ENCODE measurements at places on chromosomes 5 and 9.

- no peak for DNase-seq
Observed at GRCh38 chr5:14741801-14742440, 77.4 kb downstream of the OTULIN start.

DNA sequence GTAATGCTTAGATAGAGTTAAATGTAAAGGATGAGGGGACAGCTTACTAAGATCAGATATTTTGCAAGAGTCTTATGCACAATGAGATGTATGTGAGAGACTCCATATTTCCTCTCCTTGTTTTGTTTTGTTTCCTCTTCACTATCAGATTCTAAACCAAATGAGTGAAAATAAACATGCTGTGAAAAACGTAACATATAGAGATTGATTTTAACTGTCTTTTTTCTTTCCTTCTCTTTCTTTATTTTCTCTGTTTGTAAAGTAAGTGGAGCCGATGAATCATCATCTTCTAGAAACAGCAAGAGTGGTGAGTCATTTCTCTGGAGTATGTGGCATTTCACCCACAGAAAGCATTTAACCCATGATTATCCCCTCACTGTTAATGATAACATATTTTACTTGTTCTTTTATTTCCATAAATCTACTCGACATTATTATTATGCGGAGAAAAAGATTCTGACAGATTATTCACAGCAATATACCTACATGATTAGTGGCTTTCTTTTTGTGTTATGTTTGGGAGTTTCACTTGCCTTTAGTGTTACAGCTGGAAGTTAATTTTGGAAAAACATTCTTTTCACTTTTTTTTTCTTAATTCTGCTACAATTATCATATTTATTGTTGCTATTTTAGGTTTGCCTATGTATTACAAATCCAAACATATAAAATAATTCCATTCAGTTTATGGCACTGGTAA lies 2.1 kb upstream of the ANXA1 start:
- no peak for DNase-seq

DNA sequence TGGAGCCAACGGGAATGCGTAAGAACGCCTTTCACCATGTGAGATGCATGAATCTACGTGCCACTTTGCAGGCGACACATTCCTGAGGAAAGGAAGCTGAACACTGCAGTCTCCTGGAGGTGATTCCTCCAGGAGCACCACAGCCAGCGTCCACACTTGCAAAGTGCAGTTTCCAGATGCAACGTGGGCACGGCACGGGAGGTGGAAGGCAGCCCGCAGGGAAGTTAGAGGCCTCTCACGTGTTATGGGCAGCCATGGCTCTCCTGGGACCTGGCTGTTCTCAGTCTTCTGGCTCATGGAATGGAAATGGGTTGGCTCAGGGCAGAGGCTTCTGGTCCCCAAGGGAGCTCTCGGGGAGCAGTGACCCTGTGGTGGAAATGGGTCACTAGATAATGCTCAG lies 381.0 kb upstream of the IRX4 start:
- no peak for DNase-seq

GRCh38 chr5:76256116-76256889 lies 146.8 kb upstream of the IQGAP2 start:
- peak; percentile 20 for DNase-seq

GRCh38 chr5:153352685-153353219 lies 137.7 kb upstream of the GRIA1 start:
- peak; percentile 0 for DNase-seq

DNA sequence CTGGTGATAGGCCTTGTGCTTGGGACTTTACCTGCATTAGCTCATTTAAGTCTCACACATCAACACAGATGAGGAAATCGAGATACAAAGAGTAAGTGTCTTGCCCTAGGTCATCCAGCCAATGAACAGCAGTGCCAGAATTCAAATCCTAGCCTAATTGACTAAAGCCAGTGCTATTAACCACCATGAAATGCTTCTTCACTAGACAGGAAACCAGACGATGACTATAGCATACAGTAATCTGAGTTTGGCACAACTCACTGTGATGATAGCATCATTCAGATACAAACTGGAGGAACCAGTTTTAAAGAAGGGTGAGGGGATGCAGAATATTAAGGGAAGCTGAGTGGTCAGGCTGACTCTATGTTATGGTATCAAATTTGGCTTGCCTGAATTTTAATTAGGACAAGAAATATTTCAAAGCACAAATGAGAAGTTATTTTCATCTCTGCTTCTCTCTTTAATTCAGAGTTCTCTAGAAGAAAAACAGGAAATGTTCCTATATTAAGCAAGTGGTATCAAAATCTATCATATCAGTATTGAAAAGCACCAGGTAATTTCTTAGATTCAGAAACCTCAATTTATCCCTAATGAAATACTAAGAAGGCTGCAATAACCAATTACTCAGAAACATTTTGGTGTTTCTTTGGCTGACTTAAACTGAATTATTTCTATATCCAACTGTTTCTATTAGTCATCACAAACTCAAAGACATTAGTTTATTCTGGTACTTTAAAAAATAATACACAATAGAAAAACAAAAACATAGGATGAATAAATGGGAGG lies 147.0 kb upstream of the RASA1 start:
- no peak for DNase-seq

GRCh38 chr5:179195561-179196404 lies 135.6 kb downstream of the ZNF354C start:
- DNase-seq = no peak

- DNase-seq = no peak
Observed at GRCh38 chr5:39328731-39329130, 35.6 kb downstream of the C9 start.

GRCh38 chr5:61018062-61018461 lies 73.1 kb downstream of the NDUFAF2 start:
- DNase-seq = no peak

GRCh38 chr5:6827526-6828219 lies 114.4 kb downstream of the TENT4A start:
- DNase-seq = peak; percentile 8

DNA sequence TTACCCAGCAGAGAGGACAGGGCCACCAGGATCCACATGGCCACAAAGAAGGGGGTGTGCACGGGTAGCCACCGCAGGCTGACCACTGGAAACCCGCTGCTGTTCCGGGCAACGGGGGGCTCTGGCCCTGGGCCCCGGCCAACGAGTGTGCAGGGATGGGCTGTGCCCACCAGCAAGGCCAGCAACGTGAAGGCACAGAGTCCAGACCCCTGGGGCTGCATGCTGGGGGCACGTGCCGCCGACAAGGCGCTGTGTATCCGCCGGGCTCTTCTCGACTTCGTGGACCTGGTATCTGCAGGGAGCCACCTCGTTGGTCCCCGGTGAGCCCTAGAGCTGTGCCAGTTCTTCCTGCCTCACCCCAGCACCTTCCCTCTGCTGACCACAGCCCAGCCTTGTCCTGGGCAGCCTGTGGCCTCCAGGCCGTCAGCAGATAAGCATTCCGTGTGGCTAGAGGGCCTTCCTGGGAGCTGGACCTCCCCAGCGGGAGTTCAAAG lies 42.2 kb upstream of the CEP72 start:
- no peak for DNase-seq

DNA sequence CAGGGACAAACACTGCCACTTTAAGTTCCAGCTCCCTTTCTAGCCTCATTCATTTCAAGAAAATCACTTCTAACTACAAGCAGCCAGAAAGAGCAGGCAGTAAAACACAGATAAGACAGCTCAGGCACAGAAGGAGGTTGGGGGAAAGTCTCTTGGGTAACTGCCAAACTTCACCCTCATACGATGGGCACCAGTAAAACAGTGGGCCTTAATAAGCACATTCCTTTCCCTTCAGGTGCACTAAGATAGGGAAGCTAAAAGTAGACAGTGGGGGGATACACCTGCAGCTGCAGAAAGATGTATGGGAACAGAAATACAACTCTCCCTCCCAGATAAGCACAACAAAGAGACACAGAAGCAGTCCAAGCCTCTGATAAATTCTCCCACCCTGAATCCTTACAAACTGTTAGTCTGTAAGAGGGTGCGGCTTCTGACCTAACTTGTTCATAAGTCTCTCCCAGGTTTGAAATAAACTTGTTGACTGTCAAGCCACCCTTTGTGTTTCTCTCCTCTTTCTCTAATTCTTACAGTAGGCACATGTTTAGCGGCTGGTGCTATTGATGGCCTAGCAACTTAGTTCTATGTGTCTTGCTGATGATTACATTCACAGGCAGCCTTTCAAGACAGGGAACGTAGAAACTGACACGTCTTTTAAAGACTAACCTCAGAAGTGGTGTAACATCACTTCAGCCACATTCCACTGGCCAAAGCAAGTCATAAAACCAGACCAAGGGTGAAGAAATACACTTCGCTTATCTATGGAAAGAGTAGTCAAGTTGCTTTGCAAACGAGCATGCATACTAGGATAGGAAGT lies 6.8 kb upstream of the CKS2 start:
- no peak for DNase-seq

DNA sequence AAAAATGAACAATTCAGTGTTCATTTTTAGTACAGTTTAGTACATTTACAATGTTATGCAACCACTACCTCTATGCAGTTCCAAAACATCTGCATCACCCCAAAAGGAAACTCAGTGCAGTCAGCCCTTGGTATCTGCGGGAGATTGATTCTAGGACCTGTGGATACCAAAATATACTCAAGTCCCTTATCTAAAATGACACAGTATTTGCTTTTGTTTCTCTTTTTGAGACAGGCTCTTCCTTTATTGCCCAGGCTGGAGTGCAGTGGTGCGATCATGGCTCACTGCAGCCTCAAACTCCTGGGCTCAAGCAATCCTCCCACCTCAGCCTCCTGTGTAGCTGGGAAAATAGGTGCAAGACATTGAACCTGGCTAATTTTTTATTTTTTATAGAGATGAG lies 114.0 kb downstream of the PIP5K1B start:
- no peak for DNase-seq

- no peak for DNase-seq
Observed at GRCh38 chr9:16196206-16196605, 643.4 kb downstream of the CCDC171 start.

- DNase-seq = no peak
Observed at GRCh38 chr5:78597974-78598371, 50.6 kb downstream of the LHFPL2 start.

DNA sequence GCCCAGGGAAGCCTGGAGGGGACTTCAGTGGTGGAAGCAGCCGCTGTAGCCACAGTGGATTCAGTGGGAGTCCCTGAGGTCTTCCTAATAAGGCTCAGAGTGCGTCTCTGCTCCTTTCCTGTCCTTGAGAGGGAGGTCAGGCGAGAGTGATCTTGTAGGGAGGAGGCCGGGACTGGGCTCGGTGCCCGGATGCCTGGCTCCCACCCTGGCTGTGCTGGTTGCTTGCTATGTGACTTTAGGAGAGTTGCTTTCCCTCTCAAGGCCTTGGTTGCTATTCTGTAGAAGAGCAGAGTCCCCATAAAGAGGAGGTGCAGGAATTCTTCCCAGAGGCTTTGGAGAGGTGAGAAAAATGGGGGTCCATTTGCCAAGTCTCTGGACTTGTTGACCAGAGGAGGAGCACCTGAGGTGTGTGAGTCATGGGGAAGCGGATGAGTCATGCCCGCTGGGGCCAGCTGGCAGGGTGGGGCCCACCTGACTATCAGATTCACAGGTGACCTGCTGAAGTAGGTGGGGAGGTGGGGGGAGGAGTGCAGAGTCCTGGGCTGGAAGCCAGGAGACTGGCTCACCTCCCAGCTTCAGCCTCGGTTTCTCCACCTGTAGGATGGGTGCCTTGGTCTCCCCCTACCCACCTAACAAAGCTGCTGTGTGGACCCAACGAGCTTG lies 13.8 kb downstream of the GSN start:
- no peak for DNase-seq

Measured in activated T-helper 9 cell treated with anti-CD3 and anti-CD28 coated beads, Interleukin-2, amount 50 U/mL, for 16 hours (primary cell).